ENCODE measurements at places on chromosomes 11 and 22.

DNA sequence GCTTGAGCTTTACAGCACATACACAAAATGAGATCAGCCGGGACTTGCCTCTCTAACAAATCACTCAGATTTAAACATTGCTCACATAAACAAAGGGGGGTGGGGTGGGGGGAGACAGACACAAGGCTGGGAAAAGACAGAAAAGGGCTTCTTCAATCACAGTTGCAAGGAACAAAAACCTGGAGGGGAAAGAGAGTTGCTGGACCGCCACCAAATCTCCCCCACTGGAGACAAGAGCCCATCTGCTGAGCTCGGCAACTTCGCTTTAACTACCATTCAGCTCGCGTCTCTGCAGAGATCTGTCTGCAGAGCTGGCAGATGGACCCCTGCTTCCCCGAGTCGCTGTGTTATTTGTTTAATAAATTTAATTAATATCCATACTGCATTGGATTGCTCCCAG lies 165.0 kb downstream of the RCN1 start:
- DNase-seq, result no peak

DNA sequence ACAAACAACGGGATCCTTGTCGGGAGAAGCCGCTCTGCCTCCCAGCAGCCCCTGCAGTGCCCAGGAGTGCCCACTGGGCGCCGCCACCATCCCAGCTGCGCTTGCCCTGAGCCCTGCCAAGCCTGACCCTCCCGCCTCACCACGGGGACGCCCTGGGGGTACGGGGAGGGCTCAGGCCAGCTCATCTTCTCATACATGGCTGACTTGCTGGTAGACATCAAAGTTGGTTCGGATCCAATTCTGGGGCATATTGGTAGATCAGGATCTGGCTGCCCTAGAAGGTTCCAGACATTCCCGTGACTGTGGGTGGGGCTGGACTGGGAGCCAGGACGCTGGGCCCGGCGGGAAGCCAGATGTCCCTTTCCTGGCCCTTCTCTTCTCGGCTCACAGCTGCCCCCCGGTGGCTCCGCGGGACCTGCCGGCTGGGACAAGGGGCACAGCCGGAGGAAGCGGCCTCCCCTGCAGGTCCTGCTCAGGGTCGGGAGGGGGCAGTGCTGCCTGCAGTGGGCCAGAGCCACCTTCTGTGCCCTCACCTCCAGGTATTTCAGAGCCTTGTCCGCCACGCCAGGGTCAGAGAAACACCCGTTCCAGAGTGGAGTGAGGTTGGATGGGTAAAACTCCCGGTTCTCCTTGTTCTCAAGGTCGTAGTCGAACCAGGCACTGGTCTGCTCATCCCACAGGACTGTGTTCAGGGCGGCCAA lies 10.6 kb upstream of the TREH start:
- peak; percentile 70 for DNase-seq

- no peak for DNase-seq
Observed at GRCh38 chr22:23246982-23247766, 66.9 kb downstream of the BCR start.

- DNase-seq, result peak; percentile 92
Observed at GRCh38 chr11:64846998-64847666, 2.7 kb upstream of the CDC42BPG start.

- DNase-seq, result no peak
Observed at GRCh38 chr22:19590696-19591095, 66.5 kb upstream of the CLDN5 start.

GRCh38 chr11:78659326-78660270 lies 84.9 kb upstream of the NARS2 start:
- DNase-seq, result no peak

GRCh38 chr11:10376061-10376460 lies 71.2 kb downstream of the ADM start:
- no peak for DNase-seq

- no peak for DNase-seq
Observed at GRCh38 chr11:113593698-113594308, 112.3 kb downstream of the TMPRSS5 start.

GRCh38 chr22:42938976-42939375 lies 76.0 kb downstream of the PACSIN2 start:
- DNase-seq, result no peak

DNA sequence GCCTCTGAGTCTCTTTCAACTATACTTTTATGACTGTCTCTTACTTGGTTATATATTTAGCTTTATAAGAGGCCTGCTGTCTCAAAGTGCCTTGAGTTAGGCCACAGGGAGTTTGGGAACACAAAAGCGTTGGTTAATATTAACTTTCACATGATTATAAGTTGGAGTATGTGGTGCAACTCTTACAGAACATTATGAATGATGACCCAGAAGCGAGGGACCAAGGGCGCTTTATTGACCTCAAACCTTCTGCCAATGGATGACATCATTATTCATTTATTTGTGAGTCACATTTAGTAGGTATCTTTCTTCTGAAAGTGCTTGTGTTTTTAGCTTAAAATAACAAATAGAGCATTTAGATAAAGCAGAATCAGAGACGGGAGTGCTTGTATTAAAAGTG lies 298.0 kb upstream of the ZC3H12C start:
- no peak for DNase-seq

GRCh38 chr11:46969379-46969778 lies 32.8 kb downstream of the CSTPP1 start:
- no peak for DNase-seq

DNA sequence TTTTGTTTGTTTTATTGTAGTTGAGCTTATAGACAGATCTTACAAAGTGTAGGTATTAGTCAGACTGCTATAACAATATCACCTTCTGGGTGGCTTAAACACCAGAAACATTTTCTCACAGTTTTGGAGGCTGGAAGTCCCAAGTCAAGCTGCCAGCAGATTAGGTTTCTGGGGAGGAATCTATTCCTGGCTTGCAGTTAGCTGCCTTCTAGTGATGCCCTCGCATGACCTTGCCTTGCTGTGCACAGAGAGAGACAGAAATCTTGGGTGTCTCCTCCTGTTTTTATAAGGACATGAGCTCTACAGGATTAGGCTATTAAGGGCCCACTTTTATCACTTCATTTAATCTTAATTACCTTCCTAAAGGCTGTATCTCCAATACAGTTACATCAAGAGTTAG lies 1635.2 kb downstream of the FAM181B start:
- no peak for DNase-seq

DNA sequence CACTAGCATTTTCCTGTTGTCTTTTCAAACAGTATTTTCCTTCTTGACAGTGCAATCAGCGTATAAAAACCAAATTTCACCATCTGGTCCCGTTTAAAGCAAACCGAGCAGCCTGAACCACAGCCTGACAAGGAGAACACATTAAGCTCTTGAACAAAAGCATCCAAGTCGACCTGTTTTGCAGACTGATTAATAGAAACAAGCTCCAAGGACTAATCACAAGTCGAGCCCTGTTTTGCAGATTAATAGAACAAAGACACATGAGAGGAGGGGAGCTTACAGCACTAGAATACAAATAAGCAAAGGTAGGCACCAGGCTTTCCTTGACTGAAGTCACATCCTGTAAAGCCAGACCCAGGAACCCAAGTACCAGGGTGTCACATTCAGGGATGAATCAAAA lies 104.8 kb downstream of the MPPED2 start:
- DNase-seq, result no peak

- no peak for DNase-seq
Observed at GRCh38 chr11:28729339-28729738, 621.2 kb downstream of the METTL15 start.

DNA sequence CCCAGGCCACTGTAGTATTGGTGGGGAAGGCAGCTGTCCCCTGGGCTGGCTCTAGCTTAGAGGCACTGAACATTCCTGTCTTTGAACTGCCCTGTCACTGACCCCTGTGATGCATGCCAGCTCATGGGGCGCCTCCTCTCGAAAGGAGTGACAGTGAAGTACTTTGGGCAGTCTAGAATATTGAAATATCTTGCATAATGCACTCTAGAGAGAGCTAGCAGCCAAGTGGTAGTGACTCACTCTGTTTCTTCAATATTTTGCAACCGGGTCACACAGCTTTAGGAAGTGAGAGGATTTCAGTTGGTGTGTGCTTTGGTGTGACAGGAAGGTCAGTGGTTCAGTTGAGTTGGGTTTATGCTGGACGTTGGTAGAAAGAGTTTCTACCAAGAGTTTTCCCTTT lies 35.5 kb upstream of the ST14 start:
- DNase-seq, result no peak

- no peak for DNase-seq
Observed at GRCh38 chr11:79413268-79413667, 27.6 kb downstream of the TENM4 start.
